Left renal pelvis (tissue), 4 donors: ENCODE measurements at places on chromosomes 3 and 15. TPM values are rescaled to one million over a fixed set of nuclear protein-coding genes. Genes with fewer than 3 reads are reported as not detected.

GRCh38 chr3:141114816-141115460 is 63.8 kb downstream of the SPSB4 start:
- DNase-seq = no peak

DNA sequence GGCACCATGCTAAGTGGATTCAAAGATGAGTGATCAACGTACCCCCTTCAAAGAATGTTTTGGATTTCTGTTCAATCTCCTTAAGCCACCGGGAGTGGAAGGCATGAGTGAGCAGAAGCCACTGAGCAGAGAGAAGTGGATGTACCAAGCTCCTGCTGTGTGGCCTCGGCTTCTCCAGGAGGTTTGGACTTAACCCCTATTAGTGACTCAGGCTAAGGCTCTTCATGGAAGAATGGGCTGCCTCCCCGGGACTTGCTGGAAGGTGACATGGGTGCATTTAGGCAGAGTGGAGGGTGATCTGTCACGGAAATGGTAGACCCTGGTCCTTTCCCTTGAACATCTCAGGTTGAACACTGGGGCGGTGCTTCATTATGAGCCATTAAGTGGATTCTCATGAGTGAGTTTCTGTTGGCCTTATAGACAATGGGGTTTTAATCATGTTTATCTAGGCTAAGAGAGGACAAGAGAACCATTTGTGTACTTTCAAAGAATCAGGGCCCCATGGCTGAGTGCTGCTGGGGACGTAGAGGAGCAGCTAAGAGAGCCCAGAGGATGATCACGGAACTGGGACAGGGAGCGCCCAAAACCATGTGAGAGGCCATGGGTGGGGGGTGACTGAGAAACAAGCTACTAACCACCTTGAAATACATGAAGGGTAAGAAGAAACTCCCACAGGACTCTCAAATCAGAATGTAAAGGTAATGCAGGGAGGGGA is 62.2 kb downstream of the HES1 start:
- no peak for DNase-seq

DNA sequence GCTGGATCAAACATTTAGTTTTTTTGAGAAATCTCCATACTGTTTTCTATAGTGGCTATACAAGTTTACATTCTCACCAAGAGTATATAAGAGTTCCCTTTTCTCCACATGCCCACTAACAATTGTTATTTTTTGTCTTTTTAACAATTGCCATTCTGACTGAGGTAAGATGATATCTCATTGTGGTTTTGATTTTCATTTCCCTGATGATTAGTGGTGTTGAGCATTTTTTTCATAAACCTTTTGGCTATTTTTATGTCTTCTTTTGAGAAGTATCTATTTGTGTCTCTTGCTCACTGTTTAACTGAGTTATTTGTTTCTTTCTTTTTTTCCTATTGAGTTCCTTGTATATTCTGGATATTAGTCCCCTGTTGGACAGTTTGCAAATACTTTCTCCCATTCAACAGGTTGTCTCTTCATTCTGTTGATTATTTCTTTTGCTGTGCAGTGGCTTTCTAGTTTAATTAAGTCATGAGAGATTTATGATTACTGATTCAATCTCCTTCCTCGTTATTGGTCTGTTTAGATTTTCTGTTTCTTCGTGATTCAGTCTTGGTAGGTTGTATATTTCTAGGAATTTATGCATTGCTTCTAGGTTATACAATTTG is 6.7 kb upstream of the RNF13 start:
- no peak for DNase-seq

The USP13 gene
- polyA plus RNA-seq = 16.7 TPM

GRCh38 chr3:52606373-52607085 is 70.1 kb downstream of the UQCC5 start:
- DNase-seq = no peak

The GOLGA8S gene
- 1.4 TPM for polyA plus RNA-seq

- DNase-seq = no peak
Observed at GRCh38 chr3:124804875-124805274, 74.6 kb downstream of the UMPS start.

DNA sequence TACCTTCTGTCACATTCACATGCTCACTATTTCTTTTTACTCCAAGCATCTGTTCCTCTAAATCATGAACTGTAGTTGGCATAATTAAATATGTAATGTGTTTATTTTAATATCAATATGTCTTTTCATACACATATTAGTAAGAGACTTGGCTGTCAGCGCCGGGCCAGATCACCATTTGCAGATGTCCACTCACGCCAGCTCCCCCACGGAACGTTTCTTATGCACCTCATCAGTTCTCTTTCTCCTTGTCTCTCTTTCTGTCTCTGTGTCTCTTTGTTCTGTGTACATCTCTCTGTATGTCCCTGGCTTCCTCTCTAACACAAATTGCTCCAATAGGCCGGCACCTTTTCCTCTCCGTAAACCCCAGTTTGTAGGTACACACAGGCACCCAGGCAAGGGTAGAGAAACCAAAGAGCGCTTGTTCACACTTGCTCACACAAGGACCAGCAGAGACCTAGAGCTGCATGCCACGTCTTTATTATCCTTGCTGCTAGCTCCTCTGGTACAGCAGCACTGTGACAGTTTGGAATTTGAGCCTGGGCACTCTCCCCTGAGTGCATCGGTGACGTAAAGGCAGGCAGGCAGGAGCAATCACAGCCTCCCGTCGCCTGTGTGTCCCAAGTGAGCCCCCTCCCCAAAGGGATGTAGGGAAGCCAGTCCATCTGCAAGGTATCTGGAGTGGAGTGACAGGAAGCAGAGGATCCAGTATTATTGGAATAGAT is 40.4 kb downstream of the CACNA1D start:
- DNase-seq = no peak

DNA sequence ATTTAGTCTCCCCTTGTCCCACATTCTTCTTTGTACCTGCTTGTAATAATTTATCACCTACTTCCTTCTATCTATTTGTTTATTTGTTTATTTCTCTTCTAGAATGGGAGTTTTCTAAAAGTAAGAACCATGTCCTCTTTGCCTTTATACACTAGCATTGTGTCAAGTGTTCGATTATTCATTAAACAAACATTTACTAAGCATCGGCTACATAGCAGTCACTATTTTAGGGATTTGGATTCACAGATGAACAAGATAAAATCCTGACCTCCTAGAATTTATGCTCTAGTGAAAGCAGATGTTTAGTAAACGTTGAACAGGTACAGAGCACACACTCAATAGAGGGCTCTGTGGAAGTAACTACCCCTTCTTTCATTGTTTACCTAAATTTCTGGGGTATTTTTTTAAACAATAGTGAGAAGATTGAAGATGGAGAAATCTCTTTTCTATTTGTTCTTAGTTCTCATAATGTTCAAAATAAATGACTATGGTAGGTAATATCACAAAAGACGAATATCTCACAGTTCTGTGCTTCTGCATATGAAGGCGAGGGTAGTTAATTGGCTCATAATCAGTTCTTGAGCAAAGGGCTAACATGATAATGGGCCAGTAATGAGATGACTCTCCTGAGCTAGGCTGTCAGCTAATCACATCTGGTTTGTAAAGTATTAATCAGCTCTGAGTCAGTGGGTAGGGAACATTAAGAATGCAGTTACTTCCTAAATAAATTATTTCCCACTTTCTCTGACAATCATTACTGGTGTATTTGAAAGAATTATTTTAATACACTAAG is 111.9 kb downstream of the SLC9A9 start:
- no peak for DNase-seq
